ENCODE measurements at places on chromosomes 3 and 15.

GRCh38 chr3:114122027-114122709 lies 56.7 kb downstream of the DRD3 start:
- no peak for DNase-seq

DNA sequence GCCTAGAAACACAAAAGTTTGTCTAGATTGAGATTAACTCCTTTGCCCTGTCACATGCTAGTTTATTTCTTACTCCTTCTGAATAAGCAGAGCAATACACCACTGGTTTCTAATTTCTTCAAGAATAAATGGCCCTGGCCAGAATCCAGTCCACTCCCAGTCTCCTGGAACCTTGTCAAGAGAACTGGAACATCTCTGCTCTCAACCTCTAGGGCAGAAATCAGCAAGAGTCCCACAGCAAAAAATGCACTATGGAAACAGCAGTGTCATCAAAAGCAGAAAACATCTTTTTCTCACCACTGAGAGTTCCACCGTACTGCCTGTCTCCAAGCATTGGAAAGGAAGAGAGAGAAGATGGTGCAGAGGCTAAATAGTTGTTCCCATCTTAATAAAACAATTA lies 35.9 kb upstream of the PPP2R3A start:
- no peak for DNase-seq

- no peak for DNase-seq
These were observed 97.9 kb downstream of the PLD1 start for GRCh38 chr3:171712171-171712938.

DNA sequence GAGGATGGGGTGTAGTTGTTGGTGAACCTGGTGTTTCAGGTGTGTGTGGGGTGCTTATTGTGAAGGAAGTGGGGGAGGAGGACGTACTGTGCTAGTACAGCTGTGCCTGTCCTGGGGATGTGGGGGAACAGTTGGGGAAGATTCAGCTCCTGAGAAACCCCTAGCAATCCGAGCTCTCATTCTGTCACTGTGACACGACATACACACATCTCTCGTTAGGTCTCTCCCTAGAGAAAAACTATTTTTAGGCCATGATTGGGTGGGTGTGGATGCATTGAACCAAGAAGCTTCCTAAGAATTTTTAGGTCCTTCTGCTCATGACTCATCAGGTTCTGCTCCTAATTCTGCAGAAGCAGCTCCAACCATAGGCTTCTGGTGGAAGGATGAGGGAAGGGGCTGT lies 54.3 kb downstream of the SLC30A4 start:
- DNase-seq: no peak

- no peak for DNase-seq
These were observed 367.5 kb downstream of the PTPRG start for GRCh38 chr3:61928776-61929314.

DNA sequence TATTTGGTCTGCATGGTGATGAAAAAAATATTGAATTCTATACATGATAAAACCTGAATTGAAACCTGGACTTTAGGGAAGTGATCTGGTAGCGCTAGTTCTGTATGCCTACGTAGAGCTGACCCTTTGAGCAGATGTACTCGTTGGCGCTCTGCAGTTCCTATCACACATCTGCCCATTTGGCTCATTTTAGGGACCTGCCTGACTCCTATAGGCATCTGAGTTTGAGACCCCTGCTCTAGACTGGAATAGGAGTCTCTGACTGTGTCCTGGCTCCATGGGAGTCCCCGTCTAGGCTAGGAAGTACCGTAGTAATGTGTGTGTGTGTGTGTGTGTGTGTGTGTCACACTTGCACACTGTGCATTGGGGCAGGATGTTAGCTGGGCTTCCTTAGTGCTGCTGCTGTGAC lies 21.2 kb downstream of the STARD5 start:
- DNase-seq: no peak

GRCh38 chr3:106566277-106566676 lies 697.5 kb upstream of the CBLB start:
- no peak for DNase-seq

DNA sequence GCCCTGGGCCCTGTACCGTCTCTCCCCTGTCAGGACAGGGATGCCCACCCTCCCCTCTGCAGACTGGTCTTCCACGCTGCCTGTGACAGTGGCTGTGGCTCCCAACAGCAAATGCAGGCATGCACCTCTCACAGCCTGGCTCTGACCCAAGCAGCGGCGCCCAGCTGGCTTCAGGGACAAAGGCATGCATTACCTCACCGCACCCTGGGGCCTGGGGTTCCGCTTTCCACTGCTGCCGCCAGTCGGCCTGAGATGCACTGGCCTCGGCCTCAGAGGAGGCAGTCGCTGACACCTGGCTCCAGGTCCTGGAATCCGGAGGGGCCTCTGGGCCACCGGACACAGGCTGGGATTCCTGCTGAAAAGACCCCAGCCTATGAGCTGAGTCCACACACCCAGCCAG lies 70.3 kb downstream of the SCN5A start:
- DNase-seq: no peak

DNA sequence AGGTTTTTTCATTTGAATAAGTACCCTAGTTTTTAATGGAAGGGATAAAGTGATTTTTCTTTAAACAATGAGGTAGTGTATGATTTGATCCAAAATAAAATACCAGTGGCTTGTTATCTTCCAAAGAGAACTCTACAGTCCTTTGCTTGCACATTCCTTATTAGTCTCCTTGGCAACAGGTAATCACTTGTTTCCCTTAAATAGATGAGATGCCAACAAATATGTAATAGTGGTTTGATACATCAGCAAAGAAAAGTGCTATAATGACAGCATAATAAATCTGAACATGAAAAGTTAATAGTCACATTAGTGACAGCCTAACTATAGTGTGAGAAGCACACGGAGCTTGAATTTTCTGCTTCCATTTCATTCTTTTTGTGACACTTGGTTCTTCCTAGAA lies 360.2 kb downstream of the ZNF385D start:
- DNase-seq: peak; percentile 24

DNA sequence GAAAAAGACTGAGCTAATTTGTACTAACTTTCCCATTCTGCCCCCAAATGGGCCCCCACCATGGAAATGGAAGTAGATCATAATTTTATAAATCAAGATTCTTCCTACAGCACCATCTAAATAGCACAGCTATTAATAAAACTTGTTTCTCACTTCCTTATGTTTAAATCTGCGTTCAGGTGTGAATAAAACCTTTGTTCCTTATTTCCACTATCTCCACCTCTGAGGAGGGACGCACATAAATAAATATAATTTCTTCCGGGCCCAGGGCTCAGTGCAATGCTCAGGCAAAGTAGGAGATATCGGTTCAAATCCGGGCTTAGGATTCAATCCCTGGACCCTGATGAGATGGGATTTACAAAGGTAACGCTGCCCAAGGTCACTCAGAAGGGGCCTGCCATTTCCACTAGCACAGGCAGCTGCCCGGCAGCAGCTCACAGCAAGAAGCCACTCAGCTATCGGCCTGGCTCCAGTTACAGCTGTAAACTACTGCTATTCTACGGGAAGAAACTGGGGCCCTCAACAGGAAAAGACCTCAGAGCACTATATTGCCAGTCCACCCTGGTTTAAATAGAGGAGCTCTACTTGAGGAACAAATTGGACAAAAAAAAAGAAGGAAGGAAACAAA lies 52.5 kb downstream of the FOXP1 start:
- no peak for DNase-seq

- no peak for DNase-seq
These were observed 53.8 kb downstream of the IQSEC1 start for GRCh38 chr3:13019243-13020095.

DNA sequence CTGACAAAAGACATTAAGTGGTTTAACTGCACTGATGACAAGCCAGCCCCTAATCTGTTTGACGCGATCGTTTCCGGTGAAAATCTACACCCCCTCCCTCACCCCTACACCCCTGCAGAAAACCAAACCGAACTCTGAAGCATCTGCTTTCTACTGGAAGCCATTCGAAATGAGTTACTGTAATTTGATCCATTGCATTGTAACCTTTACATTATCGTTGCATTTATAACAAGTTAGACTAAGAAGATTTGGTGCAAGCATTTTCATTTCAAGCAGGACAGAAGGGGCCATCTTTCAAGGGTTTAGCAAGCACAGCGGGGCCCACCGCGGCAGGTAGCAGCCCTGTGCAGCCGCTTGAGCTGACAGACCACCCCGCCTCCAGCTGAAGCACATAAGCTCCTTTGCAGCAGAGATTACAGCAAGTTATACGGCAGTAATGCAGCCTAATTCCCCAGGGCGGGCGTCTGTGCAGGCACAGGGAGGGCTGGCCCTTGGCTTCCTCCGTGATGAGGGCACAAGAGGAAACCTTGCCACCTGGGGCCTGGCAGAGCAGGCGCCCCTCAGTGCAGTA lies 79.3 kb downstream of the CHSY1 start:
- no peak for DNase-seq
